Airway epithelial cell (primary cell): ENCODE measurements at places on chromosomes 5 and 9. TPM values are rescaled to one million over a fixed set of nuclear protein-coding genes. Genes with fewer than 3 reads are reported as not detected.

ATP10B gene
- total RNA-seq: 3.1 and 3.9 TPM in 2 replicates

HMCN2 gene
- 0.05 TPM in 1 of 2 replicates, not detected in the other for total RNA-seq

OCLN gene
- total RNA-seq: 13.2 and 19.0 TPM in 2 replicates

GPR150 gene
- 0.65 TPM in 1 of 2 replicates, not detected in the other for total RNA-seq

PCDHA11 gene
- total RNA-seq: not detected in 2 replicates

C5orf34 gene
- total RNA-seq: 2.2 and 3.2 TPM in 2 replicates

KLF9 gene
- total RNA-seq: 11.6 and 11.9 TPM in 2 replicates

MTMR12 gene
- 13.5 and 20.6 TPM in 2 replicates for total RNA-seq
